ENCODE measurements at places on chromosomes 4 and X.

- DNase-seq, result no peak
These were observed 17.0 kb upstream of the CHRNA9 start for GRCh38 chr4:40317916-40318658.

GRCh38 chr4:29423836-29424721 is 1296.1 kb upstream of the PCDH7 start:
- peak; percentile 15 for DNase-seq

DNA sequence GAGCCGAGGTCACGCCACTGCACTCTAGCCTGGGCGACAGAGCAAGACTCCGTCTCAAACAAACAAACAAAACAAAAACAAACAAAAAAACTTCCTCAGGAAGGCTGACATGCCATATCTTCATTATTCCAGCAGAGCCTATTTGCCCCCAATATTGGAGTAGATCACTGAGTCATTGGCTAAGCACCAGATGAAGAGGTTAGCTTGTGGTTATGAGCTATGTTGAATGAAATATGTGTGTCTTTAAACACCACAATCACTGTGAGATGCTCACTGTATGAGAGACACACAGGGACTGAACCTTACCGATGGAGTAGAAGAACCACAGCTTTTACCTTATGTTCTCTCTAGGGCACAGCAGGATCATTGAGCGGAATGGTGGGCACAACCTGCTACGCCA is 122.1 kb upstream of the EOLA2 start:
- no peak for DNase-seq

DNA sequence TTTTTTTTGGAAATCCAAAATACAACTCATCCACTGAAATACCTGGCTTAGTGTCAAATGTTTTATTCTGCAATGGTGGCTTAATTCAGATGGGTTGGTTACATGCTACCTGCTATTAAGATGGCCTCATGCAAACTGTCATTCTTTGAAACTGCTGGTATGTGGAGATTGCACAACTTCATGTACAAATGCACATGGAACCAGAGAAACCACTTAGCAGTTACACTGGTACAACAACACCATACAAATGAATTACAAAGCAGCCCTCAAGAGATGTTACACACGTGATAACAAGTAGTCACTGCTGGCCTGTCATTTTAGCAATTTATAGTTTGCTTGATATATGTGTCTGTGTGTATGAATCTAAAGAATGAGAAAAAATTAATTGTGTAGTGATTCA is 84.6 kb upstream of the STS start:
- no peak for DNase-seq

GRCh38 chrX:30938295-30938694 is 49.2 kb upstream of the TAB3 start:
- no peak for DNase-seq

DNA sequence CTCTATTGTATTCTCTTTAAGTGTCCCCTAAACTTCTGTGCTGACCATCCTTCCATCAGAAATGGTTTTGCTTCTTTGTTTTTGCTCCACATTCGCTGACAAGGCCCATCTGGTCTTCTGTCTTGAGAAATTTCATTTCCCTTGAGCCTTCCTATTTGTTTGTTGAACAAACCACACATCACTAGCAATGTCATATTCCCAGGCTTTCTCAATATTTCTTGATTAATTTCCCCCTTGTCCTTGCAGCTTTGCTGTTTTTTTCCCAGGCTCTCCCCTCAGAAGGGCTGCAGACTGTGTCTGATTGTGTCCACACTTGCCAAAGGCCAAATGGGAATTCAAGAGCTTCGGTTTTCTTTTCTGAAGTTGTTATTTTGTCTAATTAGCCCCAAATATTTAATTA is 158.9 kb downstream of the MID1IP1 start:
- DNase-seq, result no peak

DNA sequence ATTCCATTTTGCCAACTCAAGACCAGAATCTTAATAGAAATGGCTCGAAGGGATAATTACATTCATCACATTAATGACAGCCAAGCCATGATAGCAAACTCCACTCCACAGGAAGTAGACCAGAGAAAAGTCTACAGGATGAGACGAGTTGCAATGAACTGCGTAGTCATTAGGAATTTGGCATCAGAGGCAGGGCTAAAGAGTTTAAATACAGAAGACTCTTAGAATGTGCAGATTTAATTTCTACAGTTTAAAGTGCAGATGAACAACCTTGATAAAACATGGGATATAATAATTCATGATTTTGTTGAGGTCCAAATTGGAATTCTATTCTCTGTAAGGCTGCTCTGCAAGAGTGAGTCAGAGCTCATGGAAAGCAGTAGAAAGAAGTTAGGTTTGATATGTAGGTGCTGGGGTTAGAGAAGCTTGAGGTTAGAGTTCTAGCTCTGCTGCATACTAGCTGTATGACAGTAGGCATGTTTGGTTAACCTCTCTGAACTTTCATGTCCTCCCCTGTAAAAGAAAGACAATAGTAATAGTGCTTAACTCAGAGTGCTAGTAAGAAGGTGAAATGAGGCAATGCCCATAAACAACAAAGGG is 32.2 kb downstream of the LNX1 start:
- no peak for DNase-seq

DNA sequence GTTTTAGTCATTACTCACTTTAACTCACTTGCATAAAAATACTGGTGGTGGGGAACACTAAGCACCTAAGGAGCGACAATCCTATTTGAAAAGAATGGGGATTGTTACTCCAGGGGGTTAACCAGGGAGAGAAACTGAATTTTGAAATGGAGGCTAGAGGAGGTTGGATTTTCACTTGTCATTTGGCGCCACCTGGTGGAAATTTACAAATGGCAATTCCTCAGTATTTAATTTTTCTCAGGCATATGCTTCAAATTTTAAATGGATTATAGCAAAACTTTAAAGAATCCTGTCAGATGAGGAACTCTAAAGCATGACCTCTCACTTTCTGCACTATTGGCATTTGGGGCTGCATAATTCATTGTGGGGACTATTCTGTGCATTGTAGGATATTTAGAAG is 2.7 kb upstream of the GEMIN8 start:
- no peak for DNase-seq

- no peak for DNase-seq
These were observed 218.2 kb downstream of the SCFD2 start for GRCh38 chr4:53147711-53148110.

GRCh38 chr4:173146456-173146855 is 22.2 kb upstream of the GALNT7 start:
- no peak for DNase-seq

GRCh38 chr4:32435308-32435707 is 1715.1 kb downstream of the PCDH7 start:
- no peak for DNase-seq

DNA sequence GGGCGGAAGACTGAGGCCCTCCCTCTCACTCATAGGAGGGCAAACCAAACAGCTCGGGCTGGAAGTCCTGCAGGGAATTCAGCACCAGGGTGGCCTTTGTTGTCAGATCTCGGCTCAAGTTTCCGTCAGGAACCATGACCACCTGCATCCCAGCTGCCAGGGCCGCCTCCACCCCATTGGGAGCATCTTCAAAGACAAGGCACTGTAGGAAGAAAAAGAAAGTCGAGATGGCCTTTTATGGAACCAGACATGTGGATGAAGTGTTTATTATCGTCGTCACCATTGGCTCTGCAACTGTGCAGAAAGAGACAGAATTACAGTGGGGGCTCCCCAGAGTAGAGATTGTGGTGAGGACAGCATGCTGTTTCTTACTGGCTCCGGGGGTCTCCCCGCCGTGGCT is 97.2 kb upstream of the STS start:
- no peak for DNase-seq

DNA sequence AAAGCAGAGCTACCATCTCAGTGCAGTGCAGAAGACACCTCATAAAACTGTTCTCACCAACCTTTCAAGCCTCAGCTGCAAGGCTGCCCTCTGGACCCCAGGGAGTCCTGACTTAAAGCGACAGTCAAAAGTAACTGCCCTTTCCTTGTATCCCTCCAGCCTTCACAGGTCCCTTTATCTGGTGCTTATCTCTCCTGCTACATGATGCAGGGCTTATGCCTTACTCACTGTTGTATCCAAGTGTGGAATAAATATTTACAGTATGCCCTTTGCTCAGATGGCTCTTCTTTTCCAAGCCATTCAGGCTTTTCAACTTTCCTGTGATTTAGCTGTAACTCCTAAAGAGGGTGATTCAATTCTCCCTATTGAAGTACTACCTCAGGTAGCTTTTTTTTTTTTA is 92.6 kb downstream of the KDR start:
- DNase-seq, result no peak

DNA sequence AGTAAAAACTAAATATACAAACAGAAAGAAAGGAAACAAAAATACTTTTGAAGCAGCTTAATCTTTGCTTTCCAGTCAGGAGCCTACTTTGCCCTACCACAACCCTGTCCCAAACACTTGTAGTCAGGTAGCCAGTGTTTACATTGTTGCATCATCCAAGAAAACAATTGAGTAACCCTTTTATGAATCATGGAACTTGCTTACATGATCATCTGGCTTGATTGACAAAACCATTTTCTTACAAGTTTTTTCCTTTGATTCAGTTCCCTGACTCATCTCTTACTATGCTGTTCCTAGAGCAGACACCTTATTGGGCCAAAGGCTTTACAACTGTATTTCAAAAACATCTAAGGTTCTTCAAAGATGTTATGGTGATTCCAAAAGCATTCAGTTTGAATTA is 740.1 kb downstream of the KLHL13 start:
- no peak for DNase-seq

DNA sequence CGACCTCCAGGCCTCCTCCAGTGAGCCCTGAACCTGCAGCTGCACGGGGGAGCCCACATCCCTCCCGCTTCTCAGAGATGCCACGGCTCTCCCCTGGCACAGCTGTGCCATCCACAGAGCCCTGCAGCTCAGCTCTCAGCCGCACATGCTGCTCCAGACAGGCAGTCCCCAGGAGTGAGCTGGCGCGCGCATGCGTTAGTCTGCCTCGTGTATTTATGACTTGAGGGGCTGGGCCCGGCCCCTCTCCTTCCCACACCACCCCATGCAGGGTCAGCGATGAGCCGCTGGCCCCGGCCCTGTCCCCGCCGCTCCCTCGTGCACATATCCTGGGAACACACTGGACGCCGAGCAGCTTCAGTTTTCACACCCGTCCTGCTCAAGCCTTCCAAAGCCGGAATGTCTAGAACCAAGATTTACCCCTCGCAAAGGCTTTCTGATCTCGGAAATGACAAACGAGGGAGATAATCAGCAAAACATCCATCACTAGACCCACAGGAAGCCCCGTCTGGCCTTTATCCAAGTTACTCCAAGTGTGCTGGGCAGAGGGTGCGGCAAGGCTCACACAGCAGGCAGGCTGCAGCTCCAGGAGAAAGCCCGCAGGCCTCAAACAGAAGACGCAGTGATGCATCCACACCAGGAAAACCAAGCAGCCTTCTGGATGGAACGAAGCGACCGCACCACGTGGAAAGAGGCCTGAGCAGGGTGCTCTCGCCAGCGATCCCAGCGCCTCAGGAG is 24.3 kb downstream of the GAK start:
- DNase-seq, result no peak

- DNase-seq, result no peak
These were observed 610.2 kb upstream of the NDST4 start for GRCh38 chr4:115723621-115724020.

GRCh38 chr4:31126881-31127398 is 406.8 kb downstream of the PCDH7 start:
- no peak for DNase-seq

DNA sequence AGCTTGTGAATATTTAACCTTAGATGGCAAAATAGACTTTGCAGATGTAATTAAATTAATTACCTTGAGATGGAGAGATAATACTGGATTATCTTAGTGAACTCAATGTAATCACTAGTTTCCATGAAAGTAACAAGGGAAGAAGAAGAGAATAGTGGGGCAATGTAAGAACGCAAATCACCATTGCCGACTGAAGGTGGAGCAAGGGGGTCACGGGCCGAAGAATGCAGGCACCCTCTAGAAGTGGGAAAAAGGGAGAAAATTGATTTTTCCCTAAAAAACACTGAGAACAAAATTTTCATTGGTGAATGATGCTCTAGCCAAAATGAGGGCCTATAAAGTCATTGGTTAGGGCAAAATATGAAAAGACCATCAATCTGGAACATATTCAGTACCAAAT is 375.6 kb upstream of the EPHA5 start:
- no peak for DNase-seq

- DNase-seq, result no peak
These were observed 955.2 kb downstream of the FSTL5 start for GRCh38 chr4:161208564-161208963.

- DNase-seq, result peak; percentile 94
These were observed 16.4 kb downstream of the TCEANC start for GRCh38 chrX:13669246-13669737.
